ENCODE measurements at places on chromosomes 11 and 22. TPM values are rescaled to one million over a fixed set of nuclear protein-coding genes. Genes with fewer than 3 reads are reported as not detected.

GRCh38 chr22:33666961-33667619 is 253.2 kb downstream of the LARGE1 start:
- DNase-seq = no peak

DNA sequence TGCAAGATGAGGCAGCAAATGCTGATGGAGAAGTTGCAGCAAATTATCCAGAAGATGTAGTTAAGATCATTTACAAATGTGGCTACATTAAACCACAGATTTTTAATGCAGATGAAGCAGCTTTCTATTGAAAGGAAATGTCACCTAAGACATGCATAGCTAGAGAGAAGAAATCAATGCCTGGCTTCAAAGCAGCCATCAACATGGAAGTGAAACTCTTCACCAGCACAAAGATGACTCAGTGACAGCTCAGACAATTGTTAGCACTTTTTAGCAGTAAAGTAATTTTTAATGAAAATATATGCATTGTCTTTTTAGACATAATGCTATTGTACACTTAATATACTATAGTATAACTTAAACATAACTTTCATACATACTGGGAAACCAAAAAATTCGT is 71.4 kb downstream of the FANCF start:
- DNase-seq = no peak

GRCh38 chr11:20610825-20611224 is 11.4 kb downstream of the SLC6A5 start:
- DNase-seq = no peak

DNA sequence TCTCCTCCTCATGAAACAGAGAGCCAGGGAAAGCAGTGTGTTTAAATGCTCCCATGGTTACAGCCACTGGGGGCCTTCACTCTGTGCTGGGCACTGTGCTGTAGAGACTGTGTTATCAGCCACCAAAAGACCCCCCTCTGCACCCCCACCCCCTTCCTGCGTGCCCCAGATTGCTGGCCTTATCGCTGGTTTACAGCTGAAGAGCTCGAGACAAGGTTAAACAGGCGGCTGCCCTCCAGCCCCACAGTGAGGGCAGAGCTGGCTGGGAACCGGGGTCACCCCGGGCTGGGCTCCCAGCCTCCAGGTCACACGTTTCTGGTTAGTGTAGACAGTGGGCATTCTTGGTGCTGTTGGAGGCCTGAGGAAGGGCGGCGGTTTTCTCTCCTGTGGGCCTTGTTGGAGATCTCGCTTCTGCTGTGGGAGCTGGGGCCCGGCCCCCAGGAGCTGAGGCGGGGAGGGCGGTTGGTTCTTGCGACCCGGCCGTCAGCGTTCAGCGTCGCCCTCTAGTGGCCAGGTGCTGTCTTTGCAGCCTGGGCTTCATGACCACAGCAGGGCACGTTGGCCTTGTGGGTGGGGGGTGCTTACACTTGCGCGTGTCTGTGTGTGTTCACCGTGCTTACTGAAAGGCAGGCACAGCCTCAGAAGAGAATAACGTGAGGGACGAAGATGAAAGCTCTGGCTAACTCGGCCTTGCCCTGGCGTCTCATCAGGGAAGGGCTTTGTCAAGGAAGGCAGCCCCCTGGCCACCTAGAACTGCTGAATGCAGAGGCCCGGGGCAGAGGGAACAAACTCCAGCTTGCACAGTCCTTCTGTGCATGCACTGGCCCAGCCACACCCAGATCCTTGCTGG is 40.8 kb downstream of the TBC1D22A start:
- peak; percentile 53 for DNase-seq

GRCh38 chr11:7439746-7440320 is 45.5 kb upstream of the OLFML1 start:
- DNase-seq = no peak

- DNase-seq = no peak
Measured at GRCh38 chr22:31492151-31492550, 2.5 kb upstream of the EIF4ENIF1 start.

GRCh38 chr11:45374653-45375059 is 88.5 kb upstream of the SYT13 start:
- no peak for DNase-seq

DNA sequence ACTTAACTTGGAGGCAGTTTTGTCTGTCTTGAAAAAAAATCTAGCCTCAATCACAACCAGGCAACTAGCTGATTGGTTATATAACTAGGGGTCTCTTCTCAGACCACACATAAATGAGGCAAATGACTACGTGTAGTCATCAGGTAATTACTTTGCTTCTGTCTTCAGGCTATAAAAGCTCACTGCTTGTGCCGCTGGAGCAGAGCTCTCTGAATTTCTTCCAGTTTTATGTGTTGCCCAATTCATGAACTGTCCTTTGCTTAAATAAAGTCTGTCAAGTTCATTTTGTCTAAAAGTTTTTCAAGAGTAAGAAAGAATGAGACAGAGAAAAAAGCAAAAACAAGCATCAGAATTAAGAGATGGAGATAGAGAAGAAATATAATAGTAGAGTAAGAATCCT is 93.4 kb downstream of the MUC15 start:
- no peak for DNase-seq

GRCh38 chr11:121426476-121427399 is 25.4 kb upstream of the SORL1 start:
- DNase-seq = peak; percentile 49

- DNase-seq = no peak
Measured at GRCh38 chr22:20036084-20036482, 15.2 kb downstream of the TANGO2 start.

GRCh38 chr11:15605094-15605493 is 490.4 kb downstream of the INSC start:
- no peak for DNase-seq

- DNase-seq = peak; percentile 68
Measured at GRCh38 chr11:72069787-72070251, 10.5 kb downstream of the NUMA1 start.

- no peak for DNase-seq
Measured at GRCh38 chr11:10818594-10818993, 9.9 kb upstream of the EIF4G2 start.

DNA sequence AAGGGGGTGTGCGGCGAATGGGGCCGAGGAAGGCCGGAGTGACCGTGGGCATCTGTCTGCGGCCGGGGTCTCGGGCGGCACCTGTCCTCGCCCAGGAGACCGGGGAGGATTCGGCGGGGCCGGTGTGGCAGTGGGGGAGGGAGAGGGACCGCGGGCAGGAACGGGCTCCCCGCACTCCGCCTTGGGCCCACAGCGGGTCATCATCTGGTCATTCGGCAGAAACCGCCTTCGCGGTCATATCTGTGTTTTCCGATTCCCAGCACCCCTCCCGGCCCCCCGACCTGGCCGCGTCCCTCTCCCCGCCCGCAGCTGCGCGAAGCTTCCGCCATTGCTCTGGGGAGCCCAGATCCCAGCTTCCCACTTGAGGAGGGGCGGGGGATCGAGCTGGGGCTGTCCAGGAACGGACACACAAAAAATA is 824 bp upstream of the CBX6 start:
- no peak for DNase-seq

DNA sequence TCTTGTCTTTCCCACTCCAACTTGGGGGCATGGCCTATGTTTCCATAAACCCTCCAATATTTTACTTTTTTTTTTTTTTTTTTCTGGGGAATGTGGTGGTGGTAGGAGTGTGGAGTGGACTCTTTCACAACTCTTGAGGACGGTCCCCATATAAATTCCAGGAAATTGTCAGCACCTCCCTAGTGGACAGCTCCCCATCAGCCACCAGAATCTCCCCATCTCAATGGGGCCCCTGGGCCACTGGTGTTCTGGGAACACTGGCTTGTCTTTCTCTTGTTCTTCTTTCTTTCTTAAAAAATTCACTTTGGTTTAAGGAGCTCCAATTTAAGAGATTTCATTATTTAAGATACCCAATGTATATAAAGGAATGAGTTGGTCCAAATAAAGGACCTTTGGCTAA is 74.1 kb downstream of the ADM start:
- peak; percentile 36 for DNase-seq

GRCh38 chr22:49755631-49756001 is 72.1 kb downstream of the BRD1 start:
- no peak for DNase-seq

DNA sequence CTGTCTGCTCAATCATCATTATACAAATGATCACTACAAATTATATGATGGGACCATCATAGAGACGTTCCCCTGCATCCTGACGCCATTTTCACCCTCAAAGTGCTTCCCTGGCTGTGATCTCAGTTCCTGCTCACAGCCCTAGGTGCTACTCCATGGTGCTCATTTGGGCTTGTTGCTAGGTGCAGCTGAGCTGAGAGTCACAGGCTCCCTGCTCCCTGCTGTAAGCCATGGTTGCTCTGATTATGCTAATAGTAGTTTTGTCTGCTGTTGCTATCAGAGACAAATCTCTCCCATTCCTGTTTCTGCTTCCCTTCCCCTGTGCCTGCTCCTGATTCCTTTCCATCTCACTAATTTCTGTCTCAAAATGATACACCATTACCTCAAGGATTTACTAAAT is 474.3 kb downstream of the METTL15 start:
- DNase-seq = no peak

- DNase-seq = no peak
Measured at GRCh38 chr11:35040221-35040942, 98.6 kb upstream of the CD44 start.

GRCh38 chr11:102729849-102730815 is 5.4 kb upstream of the MMP8 start:
- DNase-seq = no peak

The KCNQ1 gene
- total RNA-seq = 9.9 TPM

The MAPK8IP1 gene
- total RNA-seq = 4.0 TPM

The RTN4R gene
- 41.7 TPM for total RNA-seq

The GLYAT gene
- total RNA-seq = not detected

The KCTD17 gene
- 5.5 TPM for total RNA-seq

The NNMT gene
- 60.2 TPM for total RNA-seq

The HIRA gene
- total RNA-seq = 65.1 TPM

The SGSM1 gene
- 0.23 TPM for total RNA-seq

The OR2AT4 gene
- not detected for total RNA-seq
